ENCODE measurements at places on chromosomes 5 and 9.
A peak's percentile ranks its signal among the peaks of the same experiment; 100 is the strongest.

GRCh38 chr5:25539536-25539935 lies 894.8 kb upstream of the CDH10 start:
- no peak for DNase-seq

- no peak for DNase-seq
Measured at GRCh38 chr5:6517510-6517909, 68.9 kb downstream of the UBE2QL1 start.

DNA sequence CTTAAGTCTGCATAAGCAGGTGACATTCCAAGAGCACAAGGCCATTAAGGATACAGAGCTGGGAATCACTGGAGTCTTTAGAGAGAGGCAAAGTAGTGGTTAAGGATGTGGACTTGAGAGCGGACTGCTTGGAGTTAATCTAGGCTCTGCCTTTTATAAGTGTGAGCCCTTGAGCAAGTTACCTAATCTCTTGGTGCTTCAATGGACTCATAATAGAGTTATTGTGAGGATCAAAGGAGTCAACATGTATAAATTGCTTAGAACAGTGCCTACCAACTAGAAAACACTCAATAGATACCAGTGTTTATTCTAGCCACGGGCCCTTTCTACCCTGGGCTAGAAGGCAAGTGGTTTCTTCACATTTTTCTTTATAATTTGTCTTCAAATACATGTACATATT lies 819.4 kb downstream of the NR2F1-AS1 start:
- DNase-seq: no peak

DNA sequence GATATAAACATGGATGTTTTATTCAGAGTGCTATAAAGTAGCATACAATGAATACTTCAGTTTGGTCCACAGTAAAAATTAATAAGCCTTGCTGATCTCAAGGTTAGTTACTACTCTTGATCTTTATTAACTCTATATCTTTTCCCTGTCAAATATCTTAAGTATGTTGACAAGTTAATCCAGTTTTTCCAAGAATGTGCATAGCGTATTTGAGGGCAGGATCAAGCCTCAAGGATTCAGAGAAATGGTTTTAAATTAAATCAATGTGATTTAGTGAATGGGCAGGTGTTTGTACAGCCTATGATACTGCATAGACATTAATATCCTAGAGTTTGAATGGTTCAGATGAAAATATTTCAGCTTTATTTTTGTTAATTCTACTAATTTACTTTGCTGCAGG lies 20.7 kb downstream of the MATR3 start:
- no peak for DNase-seq

DNA sequence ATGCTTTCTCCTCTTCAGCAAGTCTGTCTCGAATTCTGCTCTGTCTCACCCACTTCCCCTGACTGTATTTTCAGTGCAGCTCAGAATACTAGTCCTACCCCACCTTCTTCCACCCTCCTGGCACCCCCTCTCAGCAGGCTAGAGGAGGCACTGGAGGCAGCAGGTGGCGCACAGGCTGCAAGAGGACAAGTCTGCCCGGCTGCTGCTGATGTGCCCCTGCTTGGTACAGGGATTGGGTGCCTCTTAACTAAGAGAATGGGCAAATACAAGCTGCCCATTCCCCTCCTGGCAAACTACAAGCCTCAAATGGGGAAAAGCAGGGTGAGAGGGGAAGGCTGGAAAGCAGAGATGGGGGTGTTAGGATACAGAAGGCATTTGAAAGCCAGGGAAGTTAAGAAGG lies 5.1 kb downstream of the TLN1 start:
- DNase-seq: no peak

DNA sequence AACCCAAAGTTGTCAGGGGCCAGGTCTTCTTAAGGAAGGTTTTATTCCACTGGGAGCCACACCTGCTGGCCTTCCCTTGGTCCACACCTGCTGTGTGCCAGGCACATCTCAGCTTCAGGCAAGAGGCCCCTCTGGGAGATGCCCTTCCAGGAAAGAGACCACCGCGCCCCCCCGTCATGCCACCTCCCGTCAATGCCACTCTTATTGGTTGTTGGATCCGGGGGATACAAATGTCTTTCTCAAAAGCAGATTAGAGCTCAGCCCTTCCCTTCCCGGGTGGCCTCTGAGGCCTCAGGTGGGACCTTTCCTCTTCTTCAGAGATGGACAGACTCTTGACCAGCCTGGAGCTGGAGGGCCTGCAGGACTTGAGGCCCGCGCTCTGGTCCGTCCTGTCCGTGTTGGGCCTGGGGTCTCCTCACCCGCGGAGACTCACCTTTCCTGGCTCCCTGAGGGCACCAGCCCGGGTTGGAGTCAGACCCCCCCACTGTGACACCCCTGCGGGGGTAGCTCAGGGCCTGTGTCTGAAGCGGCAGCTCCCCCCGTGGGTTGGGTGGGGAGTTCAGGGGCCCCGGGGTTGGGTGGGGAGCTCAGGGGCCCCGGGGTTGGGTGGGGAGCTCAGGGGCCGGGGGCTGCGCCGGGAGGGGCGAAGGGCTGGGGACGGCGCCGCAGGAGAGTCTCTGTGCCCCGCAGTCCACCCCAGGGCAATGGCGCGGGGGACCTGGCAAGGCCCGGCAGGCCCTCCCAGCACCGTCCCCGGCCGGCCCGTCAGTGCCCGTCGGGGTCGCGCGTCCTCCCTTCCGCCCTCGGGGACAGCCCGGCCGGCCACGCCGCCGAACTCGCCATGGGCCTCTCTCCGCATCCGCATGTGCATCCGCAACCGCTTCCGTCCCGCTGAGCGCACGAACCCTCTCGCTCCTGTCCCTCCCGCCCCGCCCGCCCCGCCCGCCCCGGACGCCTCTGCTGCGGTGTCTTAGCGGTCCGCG lies 3.7 kb upstream of the SLC9A3 start:
- DNase-seq: no peak

- peak; percentile 84 for DNase-seq
Measured at GRCh38 chr5:177317959-177318377, 6.3 kb upstream of the MXD3 start.

DNA sequence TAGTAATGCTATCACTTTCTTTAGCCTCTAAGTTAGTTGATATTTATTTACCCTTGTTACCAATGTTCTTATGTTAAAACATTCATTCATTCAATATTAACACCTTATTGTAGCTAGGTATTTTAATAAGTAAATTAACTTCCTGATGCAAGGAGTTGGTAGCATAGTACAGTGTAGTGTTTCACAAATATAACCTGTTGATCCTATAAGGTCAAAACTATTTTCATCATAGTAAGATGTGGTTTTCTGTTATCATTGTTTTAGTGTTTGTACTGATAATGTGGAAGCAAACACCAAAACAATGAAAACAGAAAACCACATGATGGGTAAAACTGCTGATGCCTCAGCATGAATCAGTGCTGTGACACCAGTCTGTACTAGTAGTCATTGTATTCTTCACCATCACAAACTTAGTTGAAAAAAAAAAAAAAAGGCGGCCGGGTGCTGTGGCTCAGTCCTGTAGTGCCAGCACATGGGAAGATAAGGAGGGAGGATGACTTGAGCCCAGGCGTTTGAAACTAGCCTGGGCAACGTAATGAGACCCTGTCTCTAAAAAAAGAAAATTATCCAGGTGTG lies 36.5 kb downstream of the ZCCHC7 start:
- no peak for DNase-seq

DNA sequence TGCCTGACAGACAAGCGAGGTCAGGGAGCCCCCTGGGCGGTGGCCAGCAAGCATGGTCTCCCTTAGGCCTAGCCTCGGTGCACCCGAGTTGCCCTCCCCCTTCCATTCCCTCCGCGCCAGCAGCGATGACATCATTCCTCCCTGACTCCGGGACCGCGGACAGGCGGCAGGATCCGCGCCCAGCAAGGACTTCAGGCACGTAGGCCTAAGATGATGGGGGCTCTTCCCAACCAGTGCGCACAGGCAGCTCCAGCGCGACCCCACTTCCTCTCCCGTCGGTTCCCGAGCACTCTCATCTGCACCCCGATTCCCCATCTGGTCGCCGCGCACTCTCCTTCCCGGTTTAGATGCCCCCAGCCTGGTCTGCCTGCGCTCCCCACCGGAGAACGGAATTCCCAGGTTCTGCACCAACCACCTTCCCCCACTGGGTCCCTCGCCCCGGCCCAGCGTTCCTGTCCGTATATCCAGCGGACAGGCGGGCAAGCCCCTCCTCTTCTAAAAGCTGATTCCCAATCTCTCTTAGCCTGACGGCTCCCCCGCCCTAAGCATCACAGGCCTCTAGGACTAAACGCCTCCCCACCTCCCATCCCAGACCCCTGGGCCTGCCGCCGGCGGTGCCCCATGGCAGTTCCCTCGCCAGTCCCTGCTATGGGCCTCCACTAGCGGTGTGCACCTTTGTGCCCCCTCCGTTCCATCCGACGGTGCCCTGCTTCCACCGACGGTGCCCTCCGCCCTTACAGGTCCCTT lies 931 bp downstream of the FAM219A start:
- peak; percentile 62 for DNase-seq

DNA sequence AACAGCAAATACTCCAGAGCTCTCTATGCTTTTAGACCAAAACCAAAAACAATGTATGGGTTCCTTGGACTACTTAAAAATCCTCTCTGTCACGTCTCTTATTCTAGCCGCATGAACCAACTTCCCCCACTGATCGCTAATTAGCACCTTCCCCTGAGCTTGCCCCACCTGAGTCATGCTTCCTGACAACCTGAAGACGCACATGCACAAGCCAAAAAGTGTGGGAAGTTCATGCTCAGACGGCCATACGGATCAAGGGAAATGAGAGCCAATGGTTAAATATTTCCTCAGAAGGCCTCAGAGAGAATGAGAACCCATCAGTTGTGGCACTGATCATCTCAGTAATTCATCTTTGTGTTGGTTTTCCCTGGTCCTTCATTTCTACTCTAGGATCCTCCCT lies 199.7 kb downstream of the BNC2 start:
- DNase-seq: no peak

DNA sequence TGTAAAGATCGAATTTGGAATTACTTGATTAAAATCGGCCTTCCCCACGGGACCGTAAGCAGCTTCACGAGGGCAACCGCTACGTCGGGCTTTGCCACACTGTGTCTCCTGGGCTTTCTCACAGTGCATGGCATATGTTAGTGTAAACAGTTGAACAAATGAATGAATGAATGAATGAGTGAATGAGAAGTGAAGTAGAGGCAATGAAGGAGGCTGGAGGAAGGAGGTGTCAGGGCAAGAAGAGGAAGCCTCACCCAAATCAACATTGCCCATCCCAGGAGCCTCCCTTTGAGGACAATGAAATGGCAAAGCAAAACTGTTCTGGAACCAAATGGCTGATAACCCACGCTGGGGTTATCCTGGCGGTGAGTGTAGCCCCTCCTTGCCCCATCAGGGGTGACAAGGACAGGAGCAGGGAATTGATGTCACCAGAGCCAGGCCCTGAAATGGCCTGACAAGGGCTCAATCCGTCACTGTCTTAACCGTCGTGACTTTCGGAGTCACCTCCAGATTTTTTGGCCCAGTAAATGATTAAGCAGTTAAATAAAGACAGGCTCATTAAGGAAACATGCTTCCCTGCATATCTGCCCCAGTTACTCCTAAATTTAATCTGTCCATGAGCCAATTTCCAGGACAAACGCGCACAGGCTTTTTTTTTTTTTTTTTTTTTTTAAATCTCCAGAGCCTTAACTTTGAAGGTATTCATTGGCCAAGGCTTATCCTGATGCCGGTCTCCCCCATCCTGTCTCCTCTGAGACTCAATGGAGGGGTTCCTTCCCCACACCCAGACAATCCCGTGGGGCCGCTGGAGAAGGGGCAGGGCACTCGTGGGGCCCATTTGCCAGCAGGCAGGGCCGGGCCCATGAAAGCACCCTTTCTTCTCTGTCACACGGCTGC lies 88.4 kb upstream of the BOD1 start:
- no peak for DNase-seq

- DNase-seq: no peak
Measured at GRCh38 chr9:97555164-97555563, 53.7 kb downstream of the TMOD1 start.

- no peak for DNase-seq
Measured at GRCh38 chr9:91274949-91275492, 86.7 kb downstream of the AUH start.

GRCh38 chr5:105475401-105475800 lies 1912.8 kb upstream of the NUDT12 start:
- no peak for DNase-seq

DNA sequence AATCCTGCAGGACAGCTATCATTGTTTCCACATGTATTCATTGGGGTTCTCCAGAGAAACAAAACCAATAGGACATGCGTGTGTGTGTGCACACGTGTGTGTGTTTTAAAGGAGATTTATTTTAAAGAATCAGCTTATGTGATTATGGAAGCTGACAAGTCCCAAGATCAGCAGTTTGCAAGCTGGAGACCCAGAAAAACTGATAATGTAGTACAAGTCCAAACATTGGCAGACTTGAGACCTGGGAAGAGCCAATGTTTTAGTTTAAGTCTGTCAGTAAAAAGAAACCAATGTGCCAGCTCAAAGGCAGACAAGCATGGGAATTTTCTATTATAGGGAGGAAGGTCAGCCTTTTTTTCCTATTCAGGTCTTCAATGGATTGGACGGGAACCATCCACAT lies 35.3 kb downstream of the ADRB2 start:
- DNase-seq: no peak

- DNase-seq: no peak
Measured at GRCh38 chr5:76351176-76351575, 51.9 kb upstream of the IQGAP2 start.

DNA sequence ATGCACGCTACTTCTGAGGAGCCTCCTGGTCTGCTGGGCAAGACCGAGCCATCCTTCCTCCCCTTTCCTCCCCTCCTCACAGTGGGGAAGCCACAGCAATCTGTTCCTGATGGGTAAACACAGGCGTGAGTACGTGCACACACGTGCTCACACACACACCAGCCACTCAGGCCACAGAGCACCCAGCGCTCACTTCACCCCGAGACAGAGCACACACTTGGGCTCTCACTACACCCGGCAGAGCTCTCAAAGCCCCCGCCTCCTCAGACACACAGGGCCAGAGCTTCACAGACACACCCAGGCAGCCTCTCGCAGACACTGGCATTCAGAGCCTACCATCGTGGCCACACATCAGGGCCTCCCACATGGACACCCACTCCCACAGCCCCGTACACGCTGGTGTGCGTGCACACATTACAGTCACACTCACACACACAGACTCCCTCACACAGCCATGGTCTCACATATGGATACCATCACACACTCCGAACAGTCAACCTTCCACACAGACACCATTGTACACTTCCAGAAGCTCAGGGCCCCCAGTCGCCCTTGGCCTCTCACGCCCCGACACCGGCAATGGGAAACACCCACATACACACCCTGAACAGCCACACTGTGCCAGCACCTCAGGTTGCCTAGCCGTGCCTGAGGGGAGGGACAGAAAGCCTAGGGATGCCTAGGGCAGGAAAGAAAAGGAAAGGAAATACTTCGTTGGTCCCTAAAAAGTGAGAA lies 13.5 kb downstream of the CNTFR start:
- peak; percentile 57 for DNase-seq
